NAMALWA (cell line): ENCODE measurements at places on chromosomes 1 and 21.
A peak's percentile ranks its signal among the peaks of the same experiment; 100 is the strongest.

DNA sequence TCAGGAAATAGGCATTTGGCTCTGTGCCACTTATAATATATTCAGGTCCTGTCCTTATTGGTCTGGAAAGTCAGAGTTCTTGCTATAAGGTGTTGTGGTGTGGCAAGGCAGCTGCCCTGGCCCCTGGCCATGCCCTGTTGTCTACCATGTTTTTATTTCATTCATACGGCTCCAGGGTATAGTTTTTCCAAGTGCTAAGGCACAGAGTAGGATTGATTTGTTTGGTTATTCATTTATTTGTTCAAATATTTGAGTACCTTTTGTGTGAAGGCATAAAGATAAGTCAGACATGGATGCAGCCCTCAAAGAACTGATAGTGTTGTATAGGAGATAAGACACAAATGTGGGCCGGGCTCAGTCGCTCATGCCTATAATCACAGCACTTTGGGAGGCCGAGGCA lies 10.1 kb downstream of the ZBTB8B start:
- no peak for DNase-seq

DNA sequence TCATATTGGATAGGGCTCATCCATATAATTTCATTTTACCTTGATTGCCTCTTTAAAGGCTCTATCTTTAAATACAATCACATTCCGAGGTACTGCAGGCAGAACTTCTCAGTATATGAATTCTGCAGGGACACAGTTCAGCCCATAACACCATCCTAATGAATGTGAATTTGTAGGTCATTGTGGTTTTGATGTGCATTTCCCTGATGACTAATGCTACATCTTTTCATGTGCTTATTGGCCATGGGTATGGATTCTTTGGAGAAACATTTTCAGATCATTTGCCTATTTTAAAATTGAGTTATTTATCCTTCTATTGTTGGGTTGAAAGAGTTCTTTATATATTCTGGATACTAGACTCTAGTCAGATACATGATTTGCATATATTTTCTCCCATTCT lies 9.6 kb upstream of the RPS6KC1 start:
- no peak for DNase-seq

GRCh38 chr21:39441502-39442475 lies 3.8 kb downstream of the LCA5L start:
- DNase-seq, result peak; percentile 78

DNA sequence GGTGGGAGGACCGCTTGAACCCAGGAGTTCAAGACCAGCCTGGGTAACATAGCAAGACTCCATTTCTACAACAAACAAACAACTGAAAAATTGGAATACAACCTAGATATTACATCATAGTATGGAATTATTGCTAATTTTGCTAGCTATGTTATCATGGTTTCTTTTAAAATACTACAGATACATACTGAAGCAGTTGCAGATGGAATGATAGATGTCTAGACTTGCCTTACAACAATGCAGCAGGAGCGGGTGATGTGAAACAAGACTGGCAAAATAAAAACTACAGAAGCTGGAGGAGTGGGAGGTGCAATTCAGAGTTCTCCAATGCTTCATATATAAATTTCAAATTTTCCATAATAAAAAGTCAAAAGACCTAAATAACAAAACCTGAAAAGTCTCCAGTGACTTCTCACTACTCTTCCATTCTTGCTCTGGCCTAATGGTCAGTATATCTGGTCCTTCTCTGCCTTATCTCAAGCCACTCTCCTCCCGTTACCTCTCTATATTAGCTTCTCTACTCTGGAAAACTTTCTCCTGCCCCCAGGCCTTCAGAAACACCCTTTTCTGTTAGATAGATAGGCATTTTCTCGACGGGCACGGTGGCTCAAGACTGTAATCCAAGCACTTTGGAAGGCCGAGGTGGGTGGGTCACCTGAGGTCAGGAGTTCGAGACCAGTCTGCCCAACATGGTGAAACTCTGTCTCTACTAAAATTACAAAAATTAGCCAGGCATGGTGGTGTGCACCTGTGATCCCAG lies 28.5 kb upstream of the TMEM200B start:
- no peak for DNase-seq

GRCh38 chr1:46960250-46960649 lies 19.0 kb upstream of the CYP4A11 start:
- DNase-seq, result no peak

GRCh38 chr1:77265180-77265579 lies 16.6 kb upstream of the AK5 start:
- no peak for DNase-seq

DNA sequence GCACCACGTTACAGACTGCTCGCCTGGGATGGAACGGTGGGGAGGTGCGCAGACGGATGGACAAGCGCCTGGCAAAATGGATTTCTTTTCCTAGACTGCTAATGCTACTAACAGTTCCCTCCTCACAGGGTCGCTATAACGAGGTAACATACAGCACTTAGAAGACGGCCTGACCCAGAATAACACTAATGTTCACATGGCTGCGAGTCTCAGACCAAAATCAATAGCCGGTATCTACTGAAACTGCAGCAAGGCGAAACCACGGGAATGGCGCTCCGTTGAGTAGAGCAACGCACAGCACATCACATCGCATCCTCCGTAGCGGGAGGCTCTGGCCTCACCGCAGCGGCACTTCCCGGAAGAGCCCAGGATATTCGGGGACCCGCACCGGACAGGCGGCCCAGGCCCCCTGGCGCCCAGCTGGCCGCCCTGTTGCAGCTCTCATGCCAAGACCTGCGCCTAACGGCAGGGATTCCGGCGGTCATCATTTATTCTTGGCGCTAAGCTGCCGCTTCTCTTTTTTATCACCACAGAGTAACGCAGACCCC lies 46.6 kb downstream of the VPS26C start:
- DNase-seq, result no peak

- DNase-seq, result peak; percentile 5
Measured at GRCh38 chr1:98698625-98699024, 37.1 kb downstream of the SNX7 start.
